ENCODE measurements at places on chromosomes 2 and 18.

DNA sequence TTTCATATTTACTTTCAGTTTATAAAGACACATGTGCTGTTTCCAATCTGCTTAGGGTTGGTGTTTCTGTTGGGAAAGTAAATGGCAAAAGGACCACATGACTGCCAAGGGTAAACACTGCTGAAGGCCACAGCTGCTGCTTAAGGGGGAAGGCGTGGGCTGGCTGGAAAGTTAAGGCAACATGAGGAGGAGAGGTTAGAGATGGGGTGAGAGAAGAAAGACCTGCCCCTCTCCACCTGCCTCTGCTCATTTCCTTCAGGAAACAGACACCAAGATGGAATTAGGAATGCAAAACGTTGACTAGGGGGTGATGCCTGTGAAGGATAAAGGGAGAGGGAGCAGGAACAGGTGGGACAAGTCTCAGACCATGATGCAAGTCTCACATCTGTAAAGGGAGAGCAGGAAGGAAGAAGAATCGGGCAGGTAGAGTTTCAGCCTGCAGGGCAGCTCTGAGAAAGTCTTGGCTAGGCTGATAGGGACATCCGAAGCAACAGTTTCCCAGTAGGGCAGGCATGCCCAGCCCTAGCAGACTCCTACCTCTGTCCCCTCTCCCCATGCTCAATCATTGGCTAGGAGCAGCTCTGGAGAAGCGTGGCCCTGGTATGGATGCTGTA, 86.0 kb downstream of the CDC42EP3 start:
- no peak for DNase-seq

DNA sequence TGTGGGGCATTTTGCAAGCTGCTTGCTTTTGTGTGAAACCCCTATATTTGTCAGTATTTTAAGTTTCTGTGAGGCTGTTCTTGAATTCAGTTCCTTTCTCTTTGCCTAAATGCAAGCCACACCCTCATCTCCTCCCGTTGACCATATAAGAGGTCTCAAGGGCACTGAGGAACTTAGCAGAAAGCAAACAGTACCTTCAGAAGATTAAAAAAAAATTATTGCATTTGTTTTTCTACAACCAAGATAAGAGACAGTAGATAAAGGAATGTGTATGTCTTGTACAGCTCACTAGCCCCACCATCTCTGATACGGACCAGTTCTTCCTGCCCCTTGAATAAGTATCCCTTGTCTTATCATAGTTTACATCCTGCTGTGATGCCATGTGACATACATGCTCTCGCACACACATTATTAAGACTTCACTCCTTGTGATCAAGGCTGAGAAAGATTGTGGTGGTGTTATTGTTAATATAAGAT, 64.2 kb downstream of the NPAS2 start:
- no peak for DNase-seq

DNA sequence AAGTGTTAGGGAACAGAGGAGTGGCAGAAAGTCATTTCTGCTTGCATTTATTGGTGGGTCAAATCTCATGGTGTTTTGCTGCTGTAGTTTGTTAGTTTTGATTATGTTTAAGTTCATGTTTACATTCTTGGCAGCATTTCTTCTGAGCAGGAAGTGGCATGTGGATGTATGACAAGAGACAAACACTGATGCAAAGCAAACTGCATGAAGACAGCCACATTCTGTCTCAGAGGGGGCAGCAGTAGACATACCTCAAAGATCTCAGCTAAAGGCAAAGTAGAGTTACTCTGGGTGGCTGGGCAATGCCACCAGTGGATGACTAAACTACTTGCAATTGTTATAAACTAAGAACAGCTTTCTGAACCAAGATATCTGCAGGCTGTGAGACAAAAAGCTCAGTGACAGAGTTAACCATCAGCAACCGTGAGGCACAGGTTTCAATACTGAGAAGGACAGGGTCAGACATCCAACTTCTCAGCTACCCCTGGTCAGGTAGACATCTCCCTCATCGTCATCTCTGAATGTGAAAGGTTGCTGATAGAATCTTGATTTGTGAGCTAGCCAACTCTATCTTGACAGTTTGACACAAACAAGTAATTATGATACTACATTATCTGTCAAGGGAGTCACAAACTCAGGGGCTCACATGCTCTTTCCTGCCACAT, 16.4 kb downstream of the GALNT3 start:
- DNase-seq = no peak

- DNase-seq = no peak
Observed at GRCh38 chr2:188024811-188025210, 266.9 kb upstream of the GULP1 start.

- DNase-seq = no peak
Observed at GRCh38 chr2:158013891-158014290, 87.8 kb upstream of the UPP2 start.

Data from KG1 (cell line).